SK-N-MC (cell line): ENCODE measurements at places on chromosomes 3 and 15.

DNA sequence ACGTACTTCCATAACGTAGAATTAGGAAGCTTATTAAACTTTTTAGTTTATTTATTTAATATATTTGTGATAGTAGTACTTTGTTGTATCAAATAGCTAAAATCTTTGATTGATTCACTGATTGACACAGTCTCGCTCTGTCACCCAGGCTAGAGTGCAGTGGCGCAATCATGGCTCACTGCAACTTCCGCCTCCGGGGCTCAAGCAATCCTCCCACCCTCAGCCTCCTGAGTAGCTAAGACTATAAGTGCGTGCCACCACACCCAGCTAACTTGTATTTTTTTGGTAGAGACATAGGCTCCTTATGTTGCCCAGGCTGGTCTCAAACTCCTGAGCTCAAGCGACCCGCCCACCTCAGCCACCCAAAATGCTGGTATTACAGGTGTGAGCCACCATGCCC, 5.7 kb downstream of the APH1B start:
- DNase-seq = no peak

- no peak for DNase-seq
Measured at GRCh38 chr3:86782286-86782685, 208.7 kb downstream of the VGLL3 start.

DNA sequence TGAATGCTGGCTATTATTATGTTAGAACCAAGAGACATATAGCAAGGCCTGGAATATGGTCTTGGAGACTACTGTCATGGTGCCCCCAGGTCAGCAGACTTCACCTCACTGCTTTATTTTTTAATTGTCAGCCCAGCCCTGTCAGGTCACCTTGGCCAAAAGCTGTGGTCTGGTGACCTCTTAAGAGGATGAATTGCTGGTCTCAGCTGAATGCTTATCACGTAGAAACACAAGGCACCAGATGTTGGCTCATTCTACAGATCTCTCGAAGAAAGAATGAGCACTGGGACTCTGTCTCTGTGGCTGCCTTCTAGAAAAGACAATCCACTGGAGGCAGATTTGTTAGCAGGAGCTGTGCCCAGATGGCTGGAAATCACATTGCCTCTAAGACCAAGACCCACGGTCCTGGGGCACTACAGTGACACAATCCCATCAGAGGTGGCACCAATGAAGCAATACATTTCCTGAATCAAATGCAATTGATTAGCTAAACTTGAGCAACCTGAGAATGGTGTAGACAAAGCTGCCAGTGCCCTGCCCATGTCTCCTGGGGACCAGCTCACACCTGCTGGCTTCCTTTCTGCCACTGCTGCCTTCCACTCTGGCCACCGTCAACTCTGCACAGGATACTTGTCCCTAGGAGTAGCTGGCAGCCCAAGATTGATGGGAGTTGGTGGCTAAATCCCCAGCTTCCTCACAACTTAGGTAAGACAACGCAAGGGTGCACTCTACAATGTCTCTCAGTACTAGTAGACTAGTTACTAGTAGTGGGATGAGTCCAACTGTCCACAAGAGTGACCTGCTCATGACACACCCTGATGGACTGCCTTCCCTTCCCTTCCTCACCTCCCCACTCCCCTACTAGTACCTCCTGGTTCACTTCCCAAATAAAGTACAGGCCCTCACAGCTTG, 384.9 kb upstream of the PROK2 start:
- no peak for DNase-seq

DNA sequence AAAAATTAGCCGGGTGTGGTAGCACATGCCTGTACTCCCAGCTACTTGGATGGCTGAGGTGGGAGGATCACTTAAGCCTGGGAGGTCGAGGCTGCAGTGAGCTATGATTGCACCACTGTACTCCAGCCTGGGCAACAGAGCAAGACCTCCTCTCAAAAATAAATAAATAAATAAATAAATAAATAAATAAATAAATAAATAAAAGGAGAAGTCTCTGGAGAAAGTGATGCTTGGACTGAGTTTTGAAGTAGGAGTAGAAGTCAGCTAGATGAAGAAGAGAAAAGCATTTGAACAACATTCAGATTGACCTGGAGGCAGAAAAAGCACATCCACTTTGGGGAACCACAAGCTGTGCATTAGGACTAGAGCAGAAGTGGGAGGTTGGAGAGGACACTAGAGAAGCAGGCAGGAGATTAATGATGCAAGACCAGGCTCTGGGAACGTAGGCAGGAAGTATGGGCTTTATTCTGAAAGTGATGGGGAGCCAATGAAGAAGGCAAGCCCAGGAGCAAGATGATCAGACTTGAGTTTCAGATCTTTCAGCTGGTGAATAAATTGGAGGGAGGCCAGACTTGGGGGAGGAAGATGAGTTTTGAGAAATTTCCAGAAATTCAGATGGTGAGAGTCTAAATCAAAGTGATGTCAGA, 48.7 kb downstream of the KLHL6 start:
- DNase-seq = no peak

DNA sequence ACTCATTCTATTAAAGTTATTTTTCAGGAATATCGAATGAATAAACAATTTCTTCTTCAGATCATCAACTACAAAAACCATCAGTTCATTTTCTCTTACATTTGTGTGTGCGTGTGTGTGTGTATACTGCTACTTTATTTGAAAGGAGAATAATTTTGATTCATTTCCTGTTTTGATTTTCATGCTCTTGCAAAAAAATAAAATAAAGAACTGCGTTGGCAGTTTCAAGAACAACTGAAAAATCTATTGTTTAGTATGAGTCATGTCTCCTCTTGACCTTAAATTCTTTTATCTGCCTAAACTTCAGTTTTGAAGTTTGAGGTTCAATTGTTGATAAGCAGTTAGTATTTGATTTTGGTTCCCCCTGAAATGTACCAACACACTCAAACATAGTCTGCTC, 540.8 kb downstream of the FGF12 start:
- DNase-seq = no peak

DNA sequence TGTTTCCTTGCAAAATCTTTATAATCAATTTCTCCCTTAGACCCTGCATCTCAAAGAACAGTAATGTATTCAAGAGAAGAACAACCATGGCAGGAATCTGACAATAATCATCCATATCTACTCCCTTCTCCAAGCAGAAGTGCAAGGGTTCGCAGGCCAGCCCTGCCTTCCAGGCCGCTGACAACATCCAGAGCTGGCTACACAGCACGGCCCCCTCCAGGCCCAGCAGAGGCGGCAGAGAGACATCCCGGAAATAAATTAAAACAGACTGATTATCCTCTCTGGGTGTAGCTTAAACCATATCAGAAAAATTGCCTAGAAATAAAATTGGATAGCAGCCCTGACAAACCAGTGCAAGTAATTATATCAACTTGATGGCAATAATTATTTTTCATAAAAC, 223.3 kb downstream of the FAM43A start:
- no peak for DNase-seq

- no peak for DNase-seq
Measured at GRCh38 chr3:96813820-96814650, at the start of gene EPHA6. Gene EPHA6, plus strand, starts transcription at chr3:96814594.

GRCh38 chr3:152195206-152195605, 73.5 kb upstream of the MBNL1 start:
- DNase-seq = no peak

GRCh38 chr15:29945943-29946596, 123.8 kb upstream of the TJP1 start:
- no peak for DNase-seq

DNA sequence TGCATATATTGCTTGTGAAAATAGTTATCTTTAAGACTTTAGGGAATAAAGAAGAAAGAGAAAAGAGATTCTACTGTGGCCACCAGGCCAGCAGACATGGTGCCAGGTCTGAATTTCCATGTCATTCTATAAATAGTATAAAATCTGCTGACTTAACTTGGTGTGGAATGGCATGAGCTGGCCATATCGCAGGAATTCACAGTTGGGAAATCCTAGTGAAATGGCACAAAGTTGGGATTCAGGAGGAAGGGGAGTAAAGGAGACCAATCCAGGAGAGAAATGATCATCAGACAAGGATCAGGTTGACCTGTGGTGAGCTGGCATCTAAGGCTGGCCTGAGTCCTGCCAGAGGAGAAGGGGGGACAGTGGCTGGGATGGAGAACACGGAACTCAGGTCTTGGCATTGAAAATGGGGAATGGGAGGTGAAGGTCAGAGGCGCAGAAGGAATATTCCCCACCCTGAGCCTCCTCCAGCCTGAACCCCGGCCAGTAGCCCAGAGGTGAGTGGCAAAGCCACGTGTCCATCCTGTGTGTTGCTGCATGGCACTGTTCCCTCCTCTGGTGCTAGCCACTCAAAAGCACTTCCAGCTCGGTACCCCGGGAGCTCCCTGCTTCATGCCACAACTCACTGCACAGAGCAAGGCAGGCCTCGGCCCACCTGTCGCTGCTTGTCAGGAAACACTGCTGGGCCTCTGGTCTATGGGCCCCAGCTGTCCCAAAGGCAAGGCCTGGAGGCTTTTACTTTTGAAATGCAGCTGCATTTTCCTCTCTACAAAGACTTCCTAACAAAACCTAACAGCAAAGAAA, 51.4 kb downstream of the SSUH2 start:
- no peak for DNase-seq

- no peak for DNase-seq
Measured at GRCh38 chr3:193897288-193897687, 238.7 kb upstream of the HES1 start.

DNA sequence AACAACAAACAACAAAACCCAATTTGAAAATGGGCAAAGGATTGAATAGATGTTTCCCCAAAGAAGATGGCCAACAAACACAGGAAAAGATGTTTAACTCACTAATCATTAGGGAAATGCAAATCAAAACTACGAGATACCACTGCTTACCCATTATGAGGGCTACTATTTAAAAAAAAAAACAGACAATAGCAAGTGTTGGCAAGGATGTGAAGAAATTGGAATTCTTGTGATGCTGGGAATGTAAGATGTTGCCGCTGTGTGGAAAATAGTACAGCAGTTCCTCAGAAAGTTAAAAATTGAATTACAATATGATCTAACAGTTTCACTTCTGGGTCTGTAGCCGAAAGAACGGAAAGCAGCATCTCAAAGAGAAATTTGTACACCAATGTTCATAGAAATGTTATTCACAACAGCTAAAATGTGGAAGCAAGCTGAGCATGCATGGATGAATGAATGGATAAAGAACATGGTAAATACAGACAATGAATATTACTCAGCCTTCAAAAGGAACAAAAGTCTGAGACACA, 121.9 kb downstream of the CHSY1 start:
- DNase-seq = no peak

GRCh38 chr3:61369678-61370077, 118.4 kb upstream of the FHIT start:
- no peak for DNase-seq

GRCh38 chr15:75921732-75922703, 18.3 kb downstream of the FBXO22 start:
- DNase-seq = peak; percentile 12

DNA sequence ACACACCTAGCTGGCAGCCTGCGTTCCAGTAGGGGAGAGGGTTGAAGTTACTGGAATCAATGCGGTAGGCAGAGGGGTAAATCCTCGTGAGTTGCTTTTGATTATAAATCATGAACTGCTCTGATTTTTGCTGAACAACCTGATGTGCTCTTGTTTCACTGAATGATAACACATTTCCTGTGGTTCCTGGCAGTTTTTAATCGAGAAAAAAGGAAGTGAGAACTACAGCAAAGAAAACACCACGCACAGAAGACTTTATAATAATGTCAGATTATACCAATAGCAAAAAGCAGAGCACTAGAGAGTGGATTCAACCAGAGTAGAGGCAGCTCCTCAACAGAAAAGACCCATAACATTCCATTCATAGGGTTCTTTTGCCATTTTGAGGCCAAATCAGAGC, 200.8 kb upstream of the STRIT1 start:
- no peak for DNase-seq

DNA sequence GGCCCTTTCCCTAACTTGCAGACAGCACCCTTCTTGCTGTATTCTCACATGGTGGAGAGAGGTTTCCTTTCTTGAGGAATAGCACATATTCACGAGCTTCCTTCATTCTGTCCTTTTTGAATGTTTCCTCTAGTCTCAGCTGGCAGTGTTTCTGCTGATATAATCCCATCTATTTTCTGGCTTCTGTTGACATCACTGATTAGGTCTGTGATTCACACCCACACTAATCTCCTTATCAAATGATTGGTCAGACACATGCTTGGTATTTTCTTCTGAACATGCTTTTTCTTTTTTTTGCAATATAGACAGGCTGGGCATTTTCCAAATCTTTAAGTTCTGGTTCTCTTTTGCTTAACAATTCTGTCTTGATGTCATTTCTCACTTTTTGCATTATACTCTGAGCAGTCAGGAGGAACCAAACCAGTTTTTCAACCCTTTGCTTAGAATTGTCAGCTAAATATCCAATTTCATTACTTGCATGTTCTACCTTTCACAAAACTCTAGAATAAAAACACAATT, 65.4 kb downstream of the OXSM start:
- DNase-seq = no peak

DNA sequence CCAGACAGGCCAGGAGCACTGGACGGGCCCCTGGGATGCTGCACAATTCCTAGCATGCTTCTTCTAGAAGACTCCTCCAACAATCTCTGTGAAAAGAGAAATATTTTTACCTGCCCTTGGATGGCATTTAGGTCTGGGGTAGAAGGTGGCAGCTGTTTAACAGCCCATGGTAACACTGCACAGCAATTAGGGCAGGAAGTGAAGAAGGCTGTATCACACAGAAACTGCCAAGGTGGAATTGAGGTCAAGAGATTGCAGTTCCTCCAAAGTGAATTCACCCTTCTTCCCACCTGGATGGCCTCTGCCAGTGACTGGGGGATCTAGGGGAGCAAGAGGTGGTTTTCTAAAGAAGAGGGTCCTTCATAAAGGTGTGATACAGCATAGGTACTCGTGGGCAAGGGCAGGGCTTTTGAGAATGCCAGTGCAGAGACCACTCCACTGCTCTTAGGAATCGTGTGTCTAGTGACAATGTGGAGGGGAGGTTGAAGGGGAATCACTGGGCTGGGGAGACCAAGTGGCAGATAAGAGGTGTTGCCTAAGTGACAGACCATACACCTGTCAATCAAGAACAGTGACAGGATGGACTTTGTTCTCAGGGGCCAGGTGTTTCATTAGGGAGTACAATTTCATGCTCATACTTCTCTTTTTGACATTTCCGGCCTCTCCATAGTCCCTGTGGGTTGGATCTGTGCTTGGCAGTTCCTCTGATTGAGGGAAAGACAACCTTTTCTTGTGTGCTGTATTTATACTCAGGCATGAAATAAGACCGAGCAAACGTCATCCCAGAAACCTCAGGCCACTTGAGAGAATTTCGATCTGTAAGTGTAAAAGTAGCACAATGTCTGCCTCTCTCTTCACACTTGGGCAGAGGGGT, 83.5 kb upstream of the BCL6 start:
- DNase-seq = no peak
